RWPE1 (cell line): ENCODE measurements at places on chromosomes 12 and 14.

GRCh38 chr12:12903642-12904609 lies 12.6 kb downstream of the GPRC5A start:
- DNase-seq = peak; percentile 78

DNA sequence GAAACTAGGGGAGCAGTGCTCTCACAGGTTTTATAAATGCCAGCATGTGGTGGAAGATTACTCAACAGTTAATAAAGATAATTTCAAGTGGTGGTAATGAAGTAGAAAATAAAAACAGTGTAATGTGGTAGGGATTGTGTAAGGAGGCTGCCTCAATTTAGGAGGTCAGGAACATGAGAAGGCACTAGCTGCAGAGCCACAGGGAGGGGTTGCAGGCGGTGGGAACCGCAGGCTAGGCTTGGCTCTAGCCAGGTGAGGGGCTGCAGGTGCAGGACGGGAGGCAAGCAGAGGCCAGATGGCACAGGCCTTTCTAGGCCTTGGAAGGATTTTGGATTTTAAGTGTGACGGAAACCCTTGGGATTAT lies 768 bp downstream of the METTL25 start:
- DNase-seq = peak; percentile 8

GRCh38 chr14:105392131-105393090 lies 5.9 kb upstream of the TEX22 start:
- no peak for DNase-seq

- peak; percentile 11 for DNase-seq
These were observed 11.8 kb upstream of the DERA start for GRCh38 chr12:15899282-15899870.

DNA sequence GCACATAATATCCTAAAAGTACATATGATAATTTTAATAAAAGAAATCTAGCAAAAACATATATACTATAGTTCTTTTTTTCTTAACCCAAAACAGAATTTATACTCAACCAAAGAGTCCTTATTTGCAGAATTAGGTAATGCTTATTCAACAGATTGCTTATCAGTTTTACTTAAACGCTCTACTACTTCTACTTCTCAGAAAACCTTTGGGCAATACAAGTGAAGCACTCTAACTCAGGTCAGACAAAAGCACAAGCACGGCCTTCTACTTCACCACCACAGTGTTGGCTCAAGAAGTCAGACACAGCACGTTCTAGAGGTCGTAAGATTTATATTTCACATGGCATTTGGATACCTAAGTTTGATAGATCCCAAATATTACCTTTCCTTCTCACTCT lies 29.2 kb downstream of the DICER1 start:
- DNase-seq = no peak

- DNase-seq = no peak
These were observed 10.8 kb downstream of the CLEC1A start for GRCh38 chr12:10088031-10088430.

DNA sequence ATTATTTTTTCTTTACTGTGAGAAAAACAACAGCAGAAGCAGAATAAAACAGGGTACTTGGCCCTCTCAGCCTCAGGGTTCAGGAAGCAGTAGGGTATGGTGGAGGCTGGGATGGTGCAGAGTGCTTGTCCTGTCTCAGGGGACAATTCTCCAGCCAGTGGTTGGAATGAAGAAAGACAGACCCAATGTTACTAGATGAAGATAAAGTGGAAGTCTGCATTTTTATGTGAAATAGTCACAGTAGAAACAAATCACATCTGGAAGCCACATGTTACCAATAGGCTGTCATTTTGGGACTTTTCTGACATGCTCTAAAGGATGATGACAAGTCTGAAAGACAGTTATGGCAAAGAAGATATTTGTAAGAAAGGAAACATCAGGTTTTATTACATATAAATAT lies 32.3 kb downstream of the PROX2 start:
- DNase-seq = no peak

GRCh38 chr12:14384783-14385638 lies 19.5 kb downstream of the ATF7IP start:
- no peak for DNase-seq

DNA sequence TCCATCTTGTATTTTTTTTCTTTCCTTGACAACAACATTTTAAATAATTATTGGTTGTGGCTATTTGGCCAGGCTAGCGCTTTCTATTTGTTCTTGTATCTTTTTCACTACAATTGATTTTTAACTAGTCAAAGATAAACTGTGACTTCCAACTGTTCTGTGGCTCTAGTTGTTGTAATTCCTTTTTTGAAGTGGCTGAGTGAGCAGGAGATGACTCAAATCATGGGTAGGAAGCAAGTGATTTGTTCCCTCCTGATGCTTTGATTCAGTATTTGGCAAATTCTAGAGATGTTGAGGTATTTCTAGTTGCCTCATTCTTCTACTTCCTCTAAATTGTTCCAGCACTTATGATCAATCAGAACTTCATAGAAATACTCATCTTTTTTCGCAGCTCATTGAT lies 633.5 kb downstream of the RERGL start:
- no peak for DNase-seq

GRCh38 chr12:18551701-18552100 lies 186.1 kb downstream of the PLCZ1 start:
- no peak for DNase-seq

DNA sequence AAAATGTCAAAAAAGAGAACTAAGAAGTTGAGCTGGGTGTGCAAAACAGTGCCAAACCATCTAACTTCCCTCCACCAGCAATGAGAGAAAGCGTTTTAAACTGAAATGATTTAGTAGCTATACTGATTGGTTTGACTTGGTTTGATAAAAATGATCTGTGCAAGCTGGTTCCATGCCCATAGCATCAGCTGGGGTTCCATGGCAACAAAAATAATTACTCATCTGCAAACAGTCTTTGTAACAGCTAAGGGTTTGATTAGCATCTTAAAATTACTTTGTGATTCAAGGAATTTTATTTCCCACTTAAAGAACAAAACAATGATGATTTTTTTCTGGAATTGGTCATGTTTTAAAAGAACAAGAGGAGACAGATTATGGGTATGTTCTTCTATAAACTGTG lies 15.0 kb upstream of the BICD1 start:
- DNase-seq = no peak

DNA sequence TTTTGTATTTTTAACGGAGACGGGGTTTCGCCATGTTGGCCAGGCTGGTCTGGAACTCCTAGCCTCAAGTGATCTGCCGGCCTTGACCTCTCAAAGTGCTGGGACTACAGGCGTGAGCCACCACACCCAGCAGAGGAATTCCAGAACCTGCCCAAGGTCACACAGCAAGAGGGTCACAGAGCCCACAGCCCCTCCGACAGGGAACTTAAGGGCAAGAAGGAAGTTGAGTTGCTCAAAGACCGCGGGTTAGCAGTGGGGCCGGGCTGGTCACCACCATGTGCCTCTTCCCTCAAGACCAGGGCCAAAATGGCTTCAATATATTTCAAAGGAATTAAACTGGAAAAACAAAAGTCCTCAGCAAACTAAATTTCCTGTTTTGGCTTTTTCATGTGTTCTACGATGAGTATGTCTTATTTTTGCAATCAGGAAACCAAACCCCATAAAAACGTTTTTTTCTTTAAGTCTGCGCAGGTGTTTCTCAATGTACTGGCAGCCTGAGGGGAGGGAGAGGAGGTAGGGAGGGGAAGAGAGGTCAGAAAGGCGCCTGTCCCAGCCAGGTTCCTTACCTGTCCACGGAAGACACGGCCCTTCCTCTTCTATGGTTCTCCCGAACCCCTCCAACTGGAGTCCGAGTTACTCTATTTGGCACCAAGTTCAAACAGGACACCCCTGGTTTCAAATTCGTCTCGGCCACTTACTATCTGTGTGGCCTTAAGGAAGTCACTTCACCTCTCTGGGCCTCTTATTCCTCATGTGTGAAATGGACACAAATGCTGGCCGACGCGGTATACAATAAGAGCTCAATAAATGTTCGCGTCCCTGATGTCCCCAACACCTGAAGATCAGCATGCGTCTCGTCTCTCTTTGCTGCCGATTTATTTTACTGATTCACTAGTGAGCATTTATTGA lies 778 bp downstream of the SLC8B1 start:
- no peak for DNase-seq

DNA sequence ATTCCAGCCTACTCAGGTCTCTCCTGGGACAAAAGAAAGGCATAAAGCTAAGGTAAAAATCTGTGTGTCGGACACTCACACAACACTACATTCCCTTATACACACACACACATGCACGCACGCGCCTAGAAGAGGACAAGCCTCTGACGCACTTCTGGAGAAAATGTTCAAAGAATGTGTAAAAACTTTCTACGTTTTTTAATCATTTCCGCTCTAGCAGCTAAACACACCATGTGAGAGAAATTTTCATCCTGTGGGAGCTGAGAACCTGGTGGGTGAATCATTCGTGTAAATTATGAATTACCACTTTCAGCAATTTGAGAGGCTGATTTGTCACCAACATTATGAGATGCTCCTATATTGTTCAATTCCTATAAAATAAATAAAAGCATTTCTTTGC lies 494.5 kb downstream of the TMEM132D start:
- no peak for DNase-seq

DNA sequence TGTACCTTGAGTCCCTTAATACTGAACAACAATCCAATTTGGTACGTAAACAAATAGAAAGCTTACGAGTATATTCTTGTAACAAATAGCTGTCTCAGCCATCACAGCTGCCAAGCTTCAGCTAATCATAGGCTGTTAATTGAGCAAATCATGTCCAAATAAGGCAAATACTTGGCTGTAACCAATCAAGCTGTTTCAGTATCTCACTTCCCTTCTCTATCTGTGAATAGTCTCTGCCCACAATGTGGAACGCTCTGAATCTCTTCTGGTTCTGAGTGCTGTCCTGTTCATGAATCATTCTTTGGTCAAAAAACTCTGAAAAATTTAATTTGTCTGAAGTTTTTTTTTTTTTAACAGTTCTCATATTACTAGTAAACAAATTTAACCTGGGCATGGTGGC lies 5.8 kb upstream of the NEMF start:
- DNase-seq = no peak

DNA sequence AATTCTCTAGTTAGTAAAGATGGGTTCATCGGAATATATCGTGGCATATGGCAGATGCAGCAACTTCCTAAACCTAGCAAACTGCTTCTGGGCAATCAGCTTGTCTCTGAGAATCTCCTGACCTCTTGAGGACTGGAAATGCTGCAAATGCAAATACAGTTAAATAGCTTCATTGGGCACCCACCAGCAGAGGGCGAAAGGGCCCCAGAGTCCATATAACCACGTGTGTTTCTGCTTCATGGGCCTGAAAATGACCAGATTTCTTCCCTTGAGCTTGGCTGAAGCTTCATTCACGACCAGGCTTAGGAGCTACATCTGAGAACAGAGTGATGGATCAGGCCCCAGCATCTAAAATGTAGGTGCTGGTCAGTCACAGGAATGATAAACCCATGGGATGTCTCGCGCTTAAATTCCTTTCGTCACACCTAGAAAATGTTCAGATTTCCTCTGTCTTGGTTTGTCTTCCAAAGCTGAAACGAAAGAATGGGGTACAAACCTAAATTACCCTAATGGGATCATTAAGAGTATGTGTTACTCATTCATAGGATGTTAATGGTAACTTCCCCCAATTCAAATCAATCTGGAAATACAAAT lies 1482.5 kb upstream of the TMEM132C start:
- DNase-seq = peak; percentile 3

- no peak for DNase-seq
These were observed 5.5 kb upstream of the VASH1 start for GRCh38 chr14:76755610-76756370.

GRCh38 chr12:79737875-79738718 lies 47.3 kb upstream of the PAWR start:
- DNase-seq = peak; percentile 75

GRCh38 chr12:53532524-53533445 lies 25.5 kb upstream of the NPFF start:
- DNase-seq = no peak

DNA sequence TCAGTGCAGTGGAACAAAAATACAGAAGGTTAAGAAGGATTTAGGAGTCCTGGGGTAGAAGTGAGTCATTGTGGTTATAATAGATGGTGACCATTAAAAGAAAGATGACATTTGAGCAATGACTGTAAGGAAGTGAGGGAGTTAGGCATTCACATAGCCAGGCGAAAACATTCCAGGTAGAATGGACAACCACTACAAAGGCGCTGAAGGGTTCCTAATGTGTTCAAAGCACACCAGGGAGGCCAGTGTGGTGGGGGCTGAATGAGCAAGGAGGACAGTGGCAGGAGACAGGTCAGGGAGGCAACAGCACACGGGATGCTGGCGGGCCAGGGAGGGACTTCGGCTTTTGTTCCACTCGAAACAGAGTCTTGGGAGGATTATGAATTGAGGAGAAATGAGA lies 129.9 kb downstream of the NPAS3 start:
- no peak for DNase-seq

DNA sequence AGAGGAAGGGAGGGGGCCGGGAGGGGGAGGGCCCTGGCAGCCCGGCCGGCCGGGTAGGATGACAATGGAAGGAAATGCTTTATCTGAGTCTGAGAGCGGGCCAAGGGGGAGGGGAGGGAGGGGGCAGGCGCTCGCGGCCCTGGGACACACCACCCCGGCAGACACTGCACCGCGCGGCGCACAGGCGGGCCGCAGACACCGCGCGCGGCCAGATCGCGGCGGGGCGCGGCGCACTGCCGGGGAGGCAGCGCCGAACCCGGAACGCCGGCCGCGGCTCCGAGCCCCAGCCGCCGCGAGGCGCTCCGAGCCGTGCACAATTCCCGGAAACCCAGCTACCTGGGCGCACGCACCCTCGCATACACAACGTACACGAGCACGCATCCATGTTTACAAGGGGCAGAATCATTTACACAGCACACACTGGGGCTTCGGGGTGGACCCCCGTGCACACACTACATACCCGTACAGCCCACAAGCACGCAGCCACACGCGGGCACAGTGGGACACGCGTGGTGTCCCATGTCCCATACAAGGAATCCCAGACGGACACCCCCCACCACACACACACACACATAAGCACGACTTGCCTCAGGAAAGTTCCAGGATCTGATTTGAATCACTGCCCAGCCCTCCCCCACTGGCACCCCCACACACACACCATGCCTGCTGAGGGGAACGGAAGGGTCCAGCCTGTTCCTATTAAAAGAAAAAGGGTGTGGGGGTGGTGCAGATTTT lies at the start of gene HDAC7:
Gene HDAC7, minus strand, starts transcription at position 8 of the 735 bp plus-strand sequence. CDS start 118 bp downstream, outside the sequence.
- DNase-seq = peak; percentile 88

- DNase-seq = no peak
These were observed 143.8 kb upstream of the RTL1 start for GRCh38 chr14:101047326-101047725.

GRCh38 chr14:104821971-104822608 lies 21.2 kb downstream of the ZBTB42 start:
- no peak for DNase-seq

- DNase-seq = no peak
These were observed 182.2 kb upstream of the GSC start for GRCh38 chr14:94952097-94952496.
